ENCODE measurements at places on chromosomes 2 and 18.

- DNase-seq: no peak
Measured at GRCh38 chr2:33018271-33018670, 71.5 kb downstream of the LTBP1 start.

GRCh38 chr18:40607542-40608148 is 1347.4 kb upstream of the PIK3C3 start:
- no peak for DNase-seq

GRCh38 chr18:13354402-13354801 is 135.8 kb downstream of the LDLRAD4 start:
- no peak for DNase-seq

DNA sequence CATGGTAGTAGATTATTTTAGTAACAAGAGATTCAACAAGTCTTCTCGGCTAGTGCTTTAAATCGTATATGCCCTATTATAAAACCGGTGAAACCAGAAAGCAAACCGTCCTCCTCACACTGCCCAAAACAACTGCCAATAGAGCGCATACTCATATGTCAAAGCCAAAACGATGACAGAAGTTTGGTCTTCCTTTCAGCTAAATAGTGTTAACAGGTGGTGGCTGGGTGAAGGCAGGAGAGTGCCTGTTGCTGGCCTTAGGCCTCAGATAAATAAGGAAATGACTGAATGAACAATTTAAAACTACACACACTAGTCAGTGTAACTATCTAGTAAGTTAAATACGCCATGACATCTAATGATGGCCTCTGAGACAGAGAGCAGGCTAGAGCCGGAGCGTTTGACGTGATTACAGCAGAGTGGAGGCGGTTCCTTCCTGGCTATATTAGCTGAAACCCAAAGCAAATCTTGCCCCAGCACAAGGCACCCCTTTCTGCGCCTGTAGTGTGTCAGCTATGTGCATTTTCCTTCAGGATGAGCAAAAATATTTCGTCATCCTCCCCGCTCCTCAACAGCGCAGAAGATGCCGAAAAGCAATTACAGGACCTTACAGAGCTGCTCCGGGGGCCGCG is 1.6 kb downstream of the LONRF2 start:
- DNase-seq: no peak

GRCh38 chr18:47215554-47216138 is 35.8 kb downstream of the SKOR2 start:
- peak; percentile 29 for DNase-seq

DNA sequence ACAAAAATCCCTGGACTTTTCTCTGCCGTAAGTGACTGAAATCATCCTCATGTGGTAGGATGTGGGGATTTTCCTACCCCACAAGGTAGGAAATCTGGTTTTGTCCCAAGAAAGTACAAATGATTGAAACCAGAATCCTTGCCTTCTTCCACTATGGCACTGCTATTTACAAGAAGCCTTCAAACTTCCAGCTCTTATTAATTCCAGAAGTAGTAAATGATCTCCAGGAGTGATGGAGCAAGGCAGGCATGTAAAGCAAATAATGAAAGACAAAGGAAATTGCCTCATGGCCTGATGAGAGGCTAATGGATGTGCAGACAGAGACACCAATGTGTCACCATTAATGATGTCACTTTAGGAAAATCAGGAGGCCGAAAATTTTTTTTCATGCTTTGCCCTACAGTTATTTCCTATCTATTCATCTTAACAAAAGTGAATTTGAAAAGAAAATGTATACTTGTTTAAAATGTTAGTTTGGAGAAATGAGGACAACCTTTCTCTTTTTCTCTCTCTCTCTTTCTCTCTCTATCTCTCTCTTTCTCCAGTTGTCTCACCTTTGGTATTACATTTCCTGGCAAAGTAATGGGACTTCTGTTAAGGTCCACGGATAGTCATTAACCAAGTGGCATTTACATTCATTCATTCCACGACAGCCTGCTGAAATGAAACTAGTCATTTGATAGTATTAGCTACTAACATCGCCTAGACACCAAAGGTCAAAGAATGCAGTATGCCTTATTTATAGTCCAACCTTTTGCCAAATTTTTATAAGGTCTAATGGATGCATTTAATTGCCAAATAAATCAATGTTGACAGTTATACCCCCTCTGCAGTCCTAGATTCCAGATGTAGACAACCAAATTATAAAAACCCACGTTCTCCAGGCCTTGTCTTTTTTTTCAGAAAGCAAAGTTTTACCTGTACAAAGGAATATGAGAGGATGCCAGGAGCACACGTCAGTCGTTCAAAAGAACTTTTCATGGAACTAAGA is 5.0 kb upstream of the EVA1A start:
- DNase-seq: no peak

- DNase-seq: no peak
Measured at GRCh38 chr2:98463551-98463971, 18.9 kb downstream of the INPP4A start.

GRCh38 chr18:24160086-24160485 is 21.2 kb downstream of the CABYR start:
- no peak for DNase-seq

- DNase-seq: no peak
Measured at GRCh38 chr18:75802681-75803080, 375.2 kb upstream of the SMIM21 start.

DNA sequence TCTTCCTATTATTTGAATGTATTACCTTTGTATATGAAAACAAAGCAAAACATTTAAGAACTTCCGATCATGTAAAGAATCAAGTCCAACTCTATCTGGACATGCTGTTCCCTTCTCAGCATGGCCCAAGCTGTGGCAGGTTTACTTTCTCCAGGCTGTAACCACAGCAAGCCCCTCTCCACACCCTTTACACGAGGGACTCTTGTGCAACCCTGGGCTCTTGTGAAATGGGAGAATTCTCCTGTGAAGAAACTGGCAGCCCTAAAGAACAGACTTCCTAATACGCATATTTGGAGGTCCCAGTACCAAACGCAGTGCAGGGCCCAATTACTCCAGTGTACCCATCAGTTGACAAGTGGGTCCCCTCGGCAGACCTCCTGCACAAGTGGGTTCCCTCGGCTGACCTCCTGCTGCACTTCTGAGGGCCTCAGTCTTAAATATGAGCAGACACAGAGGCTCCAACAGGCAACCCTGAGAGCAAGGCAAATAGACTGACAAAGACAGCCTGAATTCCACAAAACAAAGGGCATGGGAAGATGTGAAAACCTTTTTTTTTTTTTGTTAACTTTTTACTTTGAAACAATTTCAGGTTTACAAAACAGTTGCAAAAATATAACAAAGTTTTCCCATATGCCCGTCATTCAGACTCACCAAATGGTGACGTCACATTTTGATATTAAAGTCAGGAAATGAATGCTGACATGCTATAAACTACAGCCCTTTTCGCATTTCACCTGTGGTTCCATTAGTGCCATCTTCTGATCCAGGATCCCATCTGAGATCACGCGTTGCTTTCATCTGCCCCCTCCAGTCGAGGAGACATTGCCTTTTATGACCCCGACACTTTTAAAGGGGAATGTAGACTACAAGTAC is 78.2 kb downstream of the FBXO15 start:
- DNase-seq: no peak

GRCh38 chr2:169362118-169362893 is at the start of gene LRP2:
TSS of gene LRP2 (minus strand) at chr2:169362534. CDS start at chr2:169362399, 135 bp downstream.
- peak; percentile 50 for DNase-seq

GRCh38 chr2:196274387-196274809 is 103.0 kb upstream of the STK17B start:
- no peak for DNase-seq

GRCh38 chr18:76188097-76188496 is 306.9 kb downstream of the ZNF516 start:
- no peak for DNase-seq

- no peak for DNase-seq
Measured at GRCh38 chr2:41784496-41784895, 263.3 kb upstream of the PKDCC start.

- DNase-seq: no peak
Measured at GRCh38 chr18:31821545-31822171, 61.0 kb upstream of the SLC25A52 start.

DNA sequence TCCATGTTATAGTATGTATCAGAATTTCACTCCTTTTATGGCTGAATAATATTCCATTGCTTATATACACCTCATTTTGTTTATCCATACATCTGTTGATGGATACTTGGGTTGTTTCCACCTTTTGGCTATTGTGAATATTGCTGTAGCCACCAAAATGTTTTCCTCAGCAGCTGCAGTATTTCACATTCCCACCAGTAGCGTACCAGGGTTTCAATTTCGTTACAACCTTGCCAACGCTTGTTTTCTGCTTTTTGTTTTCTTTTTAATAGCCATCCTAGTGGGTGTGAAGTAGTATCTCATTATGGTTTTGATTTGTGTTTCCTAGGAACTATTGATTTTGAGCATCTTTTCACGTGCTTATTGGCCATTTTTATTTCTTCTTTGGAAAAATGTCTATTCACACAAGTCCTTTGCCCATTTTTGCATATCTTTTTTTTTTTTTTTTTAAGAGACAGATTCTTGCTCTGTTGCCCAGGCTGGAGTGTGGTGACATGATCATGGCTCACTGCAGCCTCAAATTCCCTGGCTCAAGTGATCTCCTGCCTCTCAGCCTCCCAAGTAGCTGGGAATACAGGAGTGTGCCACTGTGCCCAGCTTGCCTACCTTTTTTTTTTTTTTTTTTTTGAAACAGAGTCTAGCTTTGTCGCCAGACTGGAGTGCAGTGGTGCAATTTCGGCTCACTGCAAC is 14.2 kb downstream of the UBXN2A start:
- DNase-seq: no peak

- DNase-seq: no peak
Measured at GRCh38 chr2:224219781-224220180, 180.7 kb upstream of the SERPINE2 start.

DNA sequence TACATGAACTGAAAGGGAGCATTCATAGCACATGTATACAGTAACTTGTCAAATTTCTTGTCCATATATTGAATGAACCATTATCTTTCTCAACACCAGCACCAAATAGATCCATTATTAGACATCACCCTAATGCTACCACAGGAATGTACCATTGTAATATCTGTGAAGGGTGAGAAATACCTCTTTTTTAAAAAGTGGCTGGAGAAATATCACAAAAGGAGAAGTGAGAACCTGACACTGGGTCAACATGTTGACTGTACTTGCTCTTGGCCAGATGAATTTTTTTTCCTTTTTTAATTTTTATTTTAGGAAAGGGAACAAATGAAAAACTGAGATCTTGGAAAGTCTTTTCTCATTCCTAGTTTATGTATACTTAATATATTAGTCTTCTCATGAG is 63.5 kb downstream of the CAVIN2 start:
- no peak for DNase-seq

DNA sequence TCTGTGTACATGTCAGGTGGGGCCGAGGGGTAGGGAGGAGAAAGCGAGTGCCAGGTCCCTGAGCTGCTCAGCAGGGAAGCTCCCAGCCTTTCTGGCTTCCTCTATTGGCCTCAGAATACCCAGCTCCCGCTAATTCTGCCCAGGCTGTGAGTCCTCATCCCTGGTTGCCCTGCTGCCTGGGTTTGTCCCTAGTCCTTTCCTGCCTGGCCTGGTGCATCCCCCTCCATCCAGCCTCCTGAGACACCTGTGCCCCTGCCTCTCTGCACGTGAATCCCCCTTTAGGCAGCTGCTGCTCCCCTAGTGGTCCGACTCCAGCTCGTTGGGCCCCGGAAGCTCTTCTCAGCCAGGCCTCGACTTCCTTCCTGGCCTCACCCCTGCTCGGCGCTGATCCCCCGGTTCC is 54.6 kb downstream of the INHBB start:
- no peak for DNase-seq

DNA sequence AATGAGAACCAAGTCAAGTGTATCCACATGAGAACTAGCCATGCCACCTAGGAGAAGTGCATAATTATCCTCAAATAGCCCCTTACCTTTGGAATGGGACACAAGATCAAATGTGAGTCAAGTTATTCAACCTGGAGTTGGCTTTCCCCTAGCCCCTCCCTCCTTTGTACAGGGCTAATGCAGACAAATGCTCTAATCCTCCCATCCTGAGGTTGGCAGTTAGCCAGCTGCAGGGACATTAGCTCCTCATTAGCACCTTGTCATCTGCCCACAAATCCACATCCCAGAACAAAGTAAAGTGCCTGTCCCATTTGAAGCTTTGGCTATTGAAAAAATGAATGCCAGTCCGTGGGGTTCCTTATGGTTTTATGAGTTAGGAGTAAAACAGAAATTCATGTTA is 294.1 kb upstream of the FANCL start:
- DNase-seq: no peak
